ENCODE measurements at places on chromosomes 7 and 10.

- H3K4me1 ChIP-seq, result no peaks in the 10 kb centered on the region
- H3K27ac ChIP-seq, result no peak overlapping the region
- no peaks in the 10 kb centered on the region for H3K36me3 ChIP-seq
- H3K4me3 ChIP-seq, result no peak overlapping the region
- H3K27me3 ChIP-seq, result no peaks in the 10 kb centered on the region
- DNase-seq, result no peak
Measured at GRCh38 chr10:100364735-100365391, 17.8 kb downstream of the SCD start.

- no peak overlapping the region for H3K27ac ChIP-seq
- no peak for DNase-seq
- no peaks in the 10 kb centered on the region for H3K27me3 ChIP-seq
- H3K4me3 ChIP-seq, result peak overlapping the region; percentile 38
- H3K36me3 ChIP-seq, result no peaks in the 10 kb centered on the region
Measured at GRCh38 chr10:17023386-17024298, 106.0 kb downstream of the CUBN start.

GRCh38 chr7:1017586-1018333, 26.6 kb upstream of the GPR146 start:
- no peak overlapping the region for H3K27ac ChIP-seq
- DNase-seq, result no peak

DNA sequence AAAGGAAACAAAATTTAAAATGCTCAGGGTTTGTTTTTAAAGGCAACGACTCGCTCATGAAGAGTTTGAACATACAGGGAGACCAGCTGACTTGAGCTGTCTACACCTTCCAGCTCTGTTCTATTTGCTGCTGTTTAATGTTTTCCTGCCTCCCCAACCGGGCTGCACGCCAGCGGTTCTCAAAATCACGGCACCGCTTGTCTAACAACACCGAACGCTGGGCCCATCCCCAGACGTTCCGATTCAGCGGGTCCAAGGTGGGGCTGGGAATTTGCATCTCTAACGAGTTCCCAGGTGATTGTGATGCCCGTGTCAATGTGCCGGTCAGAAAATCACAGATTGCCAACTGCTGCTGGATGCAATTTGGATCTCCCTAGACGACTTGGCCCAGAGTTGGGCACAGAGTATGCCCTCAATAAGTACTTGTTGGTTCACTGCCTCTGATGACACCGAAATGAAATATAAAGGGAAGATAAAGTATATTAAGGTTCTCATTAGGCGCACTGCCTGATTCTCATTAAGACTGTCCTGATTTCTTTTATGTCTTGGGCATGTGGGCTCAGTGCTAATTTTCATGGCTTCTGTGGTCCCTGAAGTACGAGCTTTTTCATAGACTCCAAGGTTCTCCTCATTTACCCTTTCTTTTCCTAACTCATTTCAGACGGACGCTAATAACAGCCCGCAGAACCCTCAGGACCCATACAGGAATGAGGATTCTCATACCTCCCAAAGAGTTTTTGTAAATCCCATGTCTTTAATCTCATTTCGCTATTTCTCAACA, 28.5 kb downstream of the CELF2 start:
- H3K36me3 ChIP-seq, result no peaks in the 10 kb centered on the region
- DNase-seq, result peak; percentile 72
- peaks cover 9% of the 10 kb centered on the region for H3K4me1 ChIP-seq
- H3K4me3 ChIP-seq, result no peak overlapping the region
- H3K27me3 ChIP-seq, result no peaks in the 10 kb centered on the region
- H3K27ac ChIP-seq, result no peak overlapping the region
